SHP77 treated with DMSO at 0.1 percent for 48 hours (cell line): ENCODE measurements at places on chromosomes 7 and 10.
A peak's percentile ranks its signal among the peaks of the same experiment; 100 is the strongest.

GRCh38 chr10:53088961-53089360 is 316.4 kb upstream of the MBL2 start:
- no peak for DNase-seq

GRCh38 chr10:80924063-80924952 is 386.6 kb downstream of the SH2D4B start:
- DNase-seq = no peak

DNA sequence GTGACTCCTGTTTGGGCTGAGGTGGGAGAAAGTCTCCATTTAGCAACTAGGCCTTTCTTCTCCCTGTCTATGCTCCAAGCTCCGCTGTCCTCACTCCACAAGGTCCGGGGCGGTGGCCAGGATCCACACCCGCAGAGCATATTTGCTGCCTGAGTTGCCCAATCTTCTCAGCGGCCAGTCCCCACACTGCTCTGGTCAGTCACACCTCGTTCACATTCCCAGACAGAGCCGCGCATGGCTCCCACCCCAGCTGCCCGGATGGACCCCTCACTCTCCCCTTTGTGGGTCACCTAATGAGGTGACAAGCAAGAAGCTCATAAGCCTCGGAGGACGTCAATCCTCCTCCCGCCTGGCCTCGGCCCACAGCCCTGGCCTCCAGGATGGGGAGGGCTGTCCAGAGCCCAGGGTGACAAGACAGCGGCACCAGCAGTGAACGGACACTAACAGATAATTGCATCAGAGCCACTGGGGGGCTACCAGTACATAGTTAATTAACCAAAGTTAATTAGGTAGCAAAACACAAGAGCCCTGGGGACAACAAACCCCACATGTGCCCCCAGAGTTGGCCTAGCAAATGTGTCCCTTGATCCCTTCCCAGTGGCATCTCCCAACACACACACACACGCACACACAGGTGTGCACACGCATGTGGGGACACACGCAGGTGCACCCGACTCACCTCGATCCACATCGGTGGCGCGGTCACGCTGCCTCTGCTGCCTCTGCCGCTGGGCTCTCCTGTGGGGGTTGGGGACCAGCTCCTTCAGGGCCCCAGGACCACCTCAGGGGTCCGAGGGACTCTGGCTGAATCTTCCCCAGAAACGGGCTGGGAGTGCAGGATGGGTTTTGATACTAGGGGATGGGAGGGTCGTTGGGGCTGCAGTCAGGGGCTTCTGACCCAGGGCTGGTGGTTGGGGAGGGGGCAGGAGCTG is 11.8 kb downstream of the EPHA1 start:
- no peak for DNase-seq

- peak; percentile 75 for DNase-seq
Measured at GRCh38 chr7:99392659-99393354, 15.6 kb downstream of the PDAP1 start.

DNA sequence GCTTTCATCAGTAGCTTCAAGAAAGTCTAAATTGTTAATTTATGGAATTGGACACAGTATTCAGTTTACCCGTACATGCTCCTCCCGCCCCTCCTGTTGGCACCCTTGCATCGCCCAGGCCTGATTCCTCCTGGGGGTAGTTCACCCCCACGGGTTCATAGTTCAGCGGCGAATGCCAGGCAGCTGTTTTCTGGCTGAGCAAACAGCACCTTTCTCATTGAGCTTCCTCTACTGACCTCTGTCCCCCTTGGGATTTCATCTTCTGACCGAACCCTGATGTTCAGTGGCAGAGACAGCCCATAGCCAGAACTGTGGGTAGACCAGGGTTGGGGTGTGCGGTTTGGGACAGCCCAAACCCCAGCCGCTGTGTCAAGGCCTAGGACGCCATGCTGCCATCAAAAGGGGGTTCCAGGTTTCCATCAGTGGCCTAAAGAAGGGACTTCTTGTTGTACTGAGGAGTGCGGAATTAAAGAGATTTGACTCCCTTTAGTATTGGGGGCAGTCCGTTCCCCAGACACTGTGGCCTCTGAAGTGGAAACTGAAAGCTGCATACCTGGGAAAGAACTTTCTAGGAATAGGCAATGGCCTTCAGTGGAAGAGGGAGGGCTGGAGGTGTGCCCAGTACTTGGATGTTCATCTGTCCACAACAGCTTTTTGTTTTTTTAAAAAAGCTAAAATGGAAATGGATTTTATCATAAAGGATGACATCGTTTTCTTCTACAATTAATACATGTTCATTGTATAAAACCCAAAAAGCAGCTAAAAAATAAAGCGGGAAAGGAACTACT is 19.0 kb downstream of the MDH2 start:
- no peak for DNase-seq

GRCh38 chr10:7092603-7093002 is 318.2 kb downstream of the SFMBT2 start:
- no peak for DNase-seq

GRCh38 chr7:154096-154799 is 38.1 kb upstream of the FAM20C start:
- no peak for DNase-seq

GRCh38 chr7:124399941-124400340 is 365.7 kb downstream of the GPR37 start:
- DNase-seq = no peak

GRCh38 chr10:49784681-49785080 is 22.6 kb upstream of the OGDHL start:
- no peak for DNase-seq

DNA sequence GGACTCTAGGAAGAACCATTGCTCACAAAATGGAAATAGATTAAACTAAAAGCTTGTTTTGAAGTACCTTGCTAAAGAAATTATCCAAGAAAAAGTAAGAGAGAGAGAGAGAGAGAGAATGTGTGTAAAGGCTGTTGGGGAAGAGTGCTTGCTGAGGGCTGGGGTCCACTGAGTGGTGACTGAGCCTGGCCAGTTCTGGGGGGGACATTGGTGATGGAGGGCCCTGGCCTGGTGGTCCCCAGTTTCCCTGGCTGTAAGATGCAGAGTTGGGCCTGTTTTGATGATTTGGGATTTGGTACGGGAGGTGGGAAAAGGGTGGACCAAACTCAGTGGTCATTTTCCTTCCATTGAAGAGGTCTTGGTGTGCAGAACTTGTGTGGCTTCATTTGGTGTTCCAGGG is 880 bp downstream of the RAMP3 start:
- DNase-seq = no peak

DNA sequence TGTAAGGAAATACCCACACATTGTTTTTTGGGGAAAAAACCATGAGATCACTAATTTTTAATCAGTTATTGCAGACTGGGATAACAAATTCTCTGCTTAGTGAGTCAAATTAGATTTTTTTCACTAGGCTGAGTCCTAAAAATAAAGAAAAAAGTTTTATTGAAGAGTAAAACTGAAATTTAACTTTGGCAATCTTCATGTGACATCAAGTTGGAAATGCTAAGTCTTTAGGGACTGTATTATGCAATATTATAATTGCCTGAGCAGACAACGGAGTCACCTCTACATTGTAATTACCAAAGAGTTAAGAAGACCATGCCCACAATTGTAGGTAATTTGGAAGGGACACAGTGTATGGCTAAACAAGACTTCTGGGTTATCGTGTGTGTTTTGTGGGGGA is 2.2 kb upstream of the CLEC5A start:
- DNase-seq = no peak

GRCh38 chr7:110850224-110850623 is 240.7 kb upstream of the LRRN3 start:
- no peak for DNase-seq

- DNase-seq = no peak
Measured at GRCh38 chr7:101163279-101164070, 1.9 kb downstream of the VGF start.

- no peak for DNase-seq
Measured at GRCh38 chr10:110442746-110443145, 55.0 kb upstream of the DUSP5 start.

DNA sequence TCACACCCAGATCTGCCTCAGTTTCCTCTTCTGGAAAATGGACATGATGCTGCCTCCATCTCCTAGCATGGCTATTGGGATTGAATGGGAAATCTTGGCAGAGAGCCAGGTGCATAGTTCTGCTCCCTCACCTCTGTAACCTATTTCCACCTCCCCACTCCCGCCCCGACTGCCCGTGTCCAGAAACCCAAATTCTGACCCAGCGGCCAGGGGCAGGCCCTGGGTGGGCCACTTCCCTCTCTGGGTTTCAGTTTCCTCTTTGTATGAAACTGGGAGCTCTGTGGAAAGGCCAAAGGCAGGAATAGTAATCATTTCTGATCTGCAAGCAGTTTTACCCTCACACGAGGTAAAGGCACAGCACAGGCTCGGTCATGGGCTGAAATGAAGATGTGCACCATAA is 74.1 kb upstream of the DUSP5 start:
- DNase-seq = no peak

- DNase-seq = no peak
Measured at GRCh38 chr10:44237364-44238049, 147.4 kb downstream of the CXCL12 start.

DNA sequence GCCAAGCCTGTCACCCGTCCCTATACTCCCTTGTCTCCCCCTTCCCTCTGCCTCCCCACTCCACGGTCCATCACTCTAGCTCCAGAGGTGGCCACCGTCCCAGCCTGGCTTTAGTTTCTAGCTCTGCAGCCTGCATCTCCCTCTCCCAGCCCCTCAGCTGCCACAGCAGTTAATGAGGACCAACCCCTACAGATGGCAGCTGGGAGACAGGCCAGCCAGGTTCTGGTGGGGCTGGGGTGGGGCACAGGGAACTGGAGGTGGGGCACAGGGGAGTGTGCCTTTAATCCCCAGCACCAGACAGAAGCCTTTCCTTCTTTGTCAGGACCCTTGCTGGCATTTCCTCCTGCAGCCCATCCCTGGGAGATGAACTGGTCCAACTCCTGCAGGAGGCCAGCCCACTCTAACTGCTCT is 21.1 kb downstream of the UNC5B start:
- no peak for DNase-seq

DNA sequence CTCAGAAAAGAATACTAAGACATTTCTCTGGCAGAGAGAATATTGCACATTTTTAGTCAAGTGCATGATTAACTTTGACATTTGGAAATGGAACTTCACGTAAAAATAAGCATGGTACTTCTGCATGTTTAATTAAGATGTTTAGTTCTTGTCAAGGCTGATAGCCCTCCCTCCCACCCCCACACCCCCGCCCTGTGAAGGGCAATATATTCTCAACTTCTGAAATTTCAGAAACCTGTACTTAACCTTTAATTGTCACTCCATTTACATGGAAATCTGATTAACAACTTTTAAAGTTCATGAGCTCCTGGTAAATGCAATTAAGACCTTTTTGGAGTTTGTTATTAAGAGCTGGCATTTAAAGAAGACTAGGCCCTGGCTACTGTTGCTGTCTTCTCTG is 205.8 kb downstream of the EXOC4 start:
- no peak for DNase-seq

DNA sequence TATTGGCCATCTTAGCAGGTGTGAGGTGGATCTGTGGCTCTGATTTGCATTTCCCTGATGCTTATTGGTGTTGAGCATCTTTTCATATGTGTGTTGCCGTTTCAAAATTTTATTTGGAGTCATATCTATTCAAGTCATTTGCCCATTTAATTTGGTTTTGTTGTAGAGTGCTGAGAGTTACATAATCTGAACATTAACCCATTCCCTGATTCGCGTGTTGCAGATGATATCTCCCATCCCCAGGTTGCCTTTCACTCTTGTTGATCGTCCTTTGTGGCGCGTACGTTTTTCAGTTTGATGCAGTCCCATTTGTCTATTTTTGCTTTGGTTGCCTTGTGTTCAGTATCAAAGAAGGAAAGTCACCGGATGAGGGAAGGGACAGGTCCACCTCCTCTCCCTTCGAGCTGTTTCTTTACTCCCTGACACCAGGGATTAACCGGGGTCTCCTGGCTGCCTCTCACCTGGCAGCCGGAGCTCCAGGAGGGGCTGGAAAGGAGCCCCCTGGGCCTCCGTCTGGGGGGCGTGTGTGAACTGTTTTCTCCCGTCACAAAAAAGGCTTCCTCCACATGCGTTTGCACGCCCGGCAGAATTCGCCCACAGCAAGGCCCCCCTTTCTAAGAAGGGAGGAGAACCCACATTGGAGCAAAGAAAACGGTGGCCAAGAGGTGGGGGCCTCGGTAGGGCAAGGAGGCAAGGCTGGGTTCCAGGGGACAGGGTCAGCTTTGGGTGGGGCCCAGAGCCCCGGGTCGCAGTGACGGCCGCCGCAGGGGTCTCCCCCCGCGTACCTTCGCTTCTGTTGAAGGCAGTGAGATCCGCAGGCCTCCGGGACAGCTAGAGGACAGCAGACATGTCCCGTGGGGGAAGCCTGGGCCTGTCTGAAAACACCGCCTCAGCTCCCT is 8.3 kb downstream of the MNX1 start:
- DNase-seq = no peak

DNA sequence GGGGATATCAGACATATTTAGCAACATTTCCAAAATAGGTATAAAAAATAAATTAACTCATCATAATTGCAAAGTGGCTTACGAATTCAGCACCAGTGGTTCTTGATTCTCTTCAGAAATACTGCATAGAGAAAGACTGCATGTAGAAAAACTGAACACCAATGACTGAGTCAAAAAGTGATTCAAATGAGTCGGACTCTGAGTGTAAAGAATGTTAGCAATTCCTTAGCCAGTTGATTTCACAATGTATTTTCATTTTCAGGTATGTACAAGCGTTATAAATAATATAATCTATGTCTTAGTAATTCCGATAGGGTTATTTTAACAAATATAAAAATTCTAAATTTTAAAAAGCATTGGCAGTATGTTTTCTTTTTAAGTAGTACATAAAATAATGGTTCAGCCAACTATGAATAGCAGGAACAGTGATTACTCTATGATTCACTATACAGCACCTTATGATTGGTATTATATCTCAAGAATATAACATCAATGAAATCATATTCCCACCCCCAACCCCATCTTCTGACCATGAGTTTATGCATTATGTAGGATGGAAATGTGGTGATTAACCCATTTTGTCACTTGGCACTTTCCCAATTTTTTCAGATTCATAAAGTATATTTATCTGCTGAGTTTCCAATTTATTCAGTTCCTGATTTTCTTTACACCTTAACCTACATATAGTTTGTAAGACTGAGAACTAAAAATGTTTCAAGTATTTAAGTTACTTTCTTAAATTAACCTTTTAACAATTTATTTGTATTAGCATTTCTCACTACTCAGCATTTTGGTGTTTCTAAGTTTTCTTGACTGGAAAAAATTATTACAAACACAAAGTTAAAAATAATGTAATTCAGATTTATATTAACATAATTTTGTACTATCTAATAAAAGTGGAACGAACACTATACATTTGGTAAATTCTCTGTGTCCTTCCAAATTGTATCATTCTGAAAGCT is 33.9 kb downstream of the DNAJC1 start:
- DNase-seq = no peak
